ENCODE measurements at places on chromosomes 5 and 9.
A peak's percentile ranks its signal among the peaks of the same experiment; 100 is the strongest.

DNA sequence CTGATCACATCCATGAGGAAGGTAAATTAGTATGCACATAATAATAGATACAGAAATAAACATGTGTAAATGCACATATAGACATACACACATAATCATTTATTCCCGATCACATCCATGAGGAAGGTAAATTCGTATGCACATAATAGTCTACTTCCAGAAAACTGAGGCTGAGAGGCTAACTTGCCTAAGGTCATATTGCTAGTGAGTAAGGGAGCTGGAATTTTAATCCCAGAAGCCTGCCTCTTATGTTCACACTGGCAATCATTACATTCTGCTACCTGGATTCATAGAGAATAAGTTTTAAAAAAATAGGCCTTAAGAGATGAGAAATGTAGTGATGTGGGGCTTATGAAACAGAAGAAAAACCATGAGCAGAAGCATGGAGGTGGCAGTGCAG is 716.3 kb downstream of the BRINP1 start:
- DNase-seq, result no peak

DNA sequence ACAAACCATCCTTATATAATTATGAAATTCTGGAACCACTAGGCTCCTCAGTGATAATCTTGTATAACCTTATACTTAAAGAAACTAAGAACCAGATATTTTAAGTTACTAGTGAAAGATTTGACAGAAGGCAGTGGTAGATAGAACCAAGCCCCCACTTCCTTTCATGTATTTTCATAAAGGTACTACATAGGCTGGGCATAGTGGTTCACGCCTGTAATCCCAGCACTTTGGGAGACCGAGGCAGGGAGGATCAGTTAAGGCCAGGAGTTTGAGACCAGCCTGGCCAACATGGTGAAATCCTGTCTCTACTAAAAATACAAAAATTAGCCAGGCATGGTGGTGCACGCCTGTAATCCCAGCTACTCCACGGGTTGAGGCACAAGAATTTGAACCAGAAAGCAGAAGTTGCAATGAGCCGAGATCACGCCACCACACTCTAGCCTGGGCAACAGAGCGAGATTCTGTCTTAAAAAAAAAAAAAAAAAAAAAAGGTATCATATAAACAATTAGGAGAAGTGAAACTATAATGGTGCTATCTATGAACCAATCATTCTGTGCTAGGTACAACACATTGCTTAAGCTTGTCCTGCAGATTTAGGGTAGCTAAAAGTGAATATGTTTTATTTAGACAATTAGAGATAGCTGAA is 27.9 kb upstream of the DTWD2 start:
- no peak for DNase-seq

- DNase-seq, result no peak
Measured at GRCh38 chr9:93244510-93245436, 60.8 kb downstream of the WNK2 start.

- DNase-seq, result peak; percentile 82
Measured at GRCh38 chr5:113294311-113295110, 140.3 kb downstream of the TSSK1B start.

GRCh38 chr9:33320230-33320567 is 29.9 kb downstream of the NFX1 start:
- DNase-seq, result no peak

Measured in activated CD4-positive, alpha-beta T cell treated with anti-CD3 and anti-CD28 coated beads for 48 hours (primary cell).